Fibroblast of the aortic adventitia (primary cell): ENCODE measurements at places on chromosomes 5 and 9. TPM values are rescaled to one million over a fixed set of nuclear protein-coding genes. Genes with fewer than 3 reads are reported as not detected.

The TCF7 gene
- total RNA-seq, result 1.1 and 16.8 TPM in 2 replicates

The BTF3 gene
- 393 and 484 TPM in 2 replicates for total RNA-seq

The SPATA6L gene
- total RNA-seq, result 0.25 and 1.2 TPM in 2 replicates

The STING1 gene
- total RNA-seq, result 15.0 and 42.1 TPM in 2 replicates
